Hematopoietic multipotent progenitor cell treated with erythropoietin and hydrocortisone succinate and interleukin-3 and kit ligand, for 4 days (in vitro differentiated cells): ENCODE measurements at places on chromosomes 7 and 10.

GRCh38 chr7:33807779-33808482 lies 97.4 kb upstream of the BMPER start:
- peak; percentile 37 for DNase-seq

- no peak for DNase-seq
Observed at GRCh38 chr7:137446025-137446424, 102.5 kb upstream of the PTN start.

GRCh38 chr10:310976-311639 lies 175.9 kb downstream of the ZMYND11 start:
- DNase-seq, result no peak

DNA sequence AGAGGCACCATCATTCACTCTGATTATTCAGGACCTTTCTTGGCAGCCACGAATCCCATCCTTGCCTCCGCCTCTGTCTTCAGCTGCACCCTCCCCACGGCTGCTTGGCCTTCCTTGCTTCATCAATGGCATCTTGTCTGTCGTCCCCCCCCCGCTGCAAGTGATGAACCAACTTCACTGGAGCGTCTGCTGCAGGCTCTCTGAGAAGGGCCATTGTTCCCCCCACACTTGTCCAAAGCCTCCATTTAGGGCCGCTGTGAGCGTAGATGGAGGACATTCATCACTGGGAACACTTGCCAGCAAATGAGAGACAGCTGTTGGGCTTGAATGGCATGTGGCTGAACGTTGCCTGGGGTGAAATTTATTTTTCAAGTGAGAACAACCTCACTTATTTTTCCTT lies 20.1 kb downstream of the AFAP1L2 start:
- no peak for DNase-seq

DNA sequence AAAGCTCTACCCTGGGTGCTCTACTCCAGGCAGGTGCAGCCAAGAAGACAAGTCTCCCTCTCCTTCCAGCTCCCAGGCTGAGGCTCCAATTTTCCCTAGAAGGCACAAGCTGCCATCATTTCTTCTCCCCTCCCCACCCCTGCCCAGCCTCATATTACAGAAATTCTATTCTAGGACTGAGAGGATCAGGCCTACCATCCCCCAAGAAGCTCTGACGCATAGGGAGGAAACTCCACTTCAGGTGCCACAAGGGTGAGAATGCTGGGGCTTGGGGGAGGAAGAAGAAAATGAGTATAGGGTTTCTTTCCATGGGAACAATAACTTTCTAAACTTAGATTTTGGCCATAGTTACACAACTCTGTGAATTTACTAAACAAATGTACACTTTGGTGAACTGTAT lies 35.3 kb downstream of the FEZF1 start:
- DNase-seq, result no peak

DNA sequence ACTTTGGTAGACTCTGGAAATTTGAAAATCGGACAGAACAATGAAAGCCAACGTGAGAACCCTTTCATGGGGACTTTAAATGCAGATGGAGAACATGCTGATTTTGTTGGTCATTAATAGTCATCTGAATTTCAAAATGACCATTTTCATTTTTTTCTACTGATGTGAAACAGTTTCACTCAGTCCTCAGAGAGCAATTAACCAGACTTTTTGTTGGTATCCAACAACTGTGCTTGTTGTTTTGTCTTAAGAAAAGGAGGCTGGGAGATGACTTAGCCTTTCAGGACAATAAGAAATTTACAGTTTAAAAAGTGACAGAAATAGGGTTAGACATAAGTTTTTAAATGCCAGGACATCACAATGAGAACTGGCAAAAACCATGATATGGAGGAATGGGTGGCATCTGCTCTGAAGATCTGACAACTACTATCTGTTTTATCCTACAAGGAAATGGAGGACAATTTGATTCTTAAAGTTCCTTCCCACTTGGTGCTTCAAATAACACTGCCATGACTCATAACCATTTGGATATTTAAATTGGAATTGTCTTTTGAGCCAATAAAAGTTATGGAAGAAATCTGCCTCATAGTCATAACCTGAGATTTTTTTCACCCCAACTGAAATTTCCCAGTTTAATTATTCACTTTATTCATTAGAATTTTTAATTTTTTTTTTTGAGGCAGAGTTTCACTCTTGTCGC lies 87.2 kb upstream of the HPS1 start:
- DNase-seq, result no peak

GRCh38 chr7:80722616-80723195 lies 84.3 kb downstream of the CD36 start:
- no peak for DNase-seq

- no peak for DNase-seq
Observed at GRCh38 chr7:45114926-45115325, 3.4 kb upstream of the TBRG4 start.

DNA sequence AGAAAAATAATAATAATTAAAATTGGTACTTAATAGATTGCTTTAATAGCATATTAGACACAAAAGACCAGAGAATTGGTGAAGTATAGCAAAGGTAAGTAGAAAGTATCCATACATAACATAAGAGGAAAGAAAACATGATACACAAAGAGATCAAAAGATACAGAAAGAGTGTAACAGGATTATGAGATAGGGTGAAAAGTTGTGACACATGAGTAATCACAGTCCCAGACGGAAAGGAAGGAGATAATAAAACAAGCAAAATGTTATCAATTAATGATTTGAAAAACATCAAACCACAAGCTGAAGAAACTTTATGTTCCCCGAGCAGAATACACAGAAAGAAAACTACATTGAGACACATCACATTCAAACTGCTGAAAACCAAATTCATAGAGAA lies 10.5 kb downstream of the TCAF1 start:
- DNase-seq, result no peak

DNA sequence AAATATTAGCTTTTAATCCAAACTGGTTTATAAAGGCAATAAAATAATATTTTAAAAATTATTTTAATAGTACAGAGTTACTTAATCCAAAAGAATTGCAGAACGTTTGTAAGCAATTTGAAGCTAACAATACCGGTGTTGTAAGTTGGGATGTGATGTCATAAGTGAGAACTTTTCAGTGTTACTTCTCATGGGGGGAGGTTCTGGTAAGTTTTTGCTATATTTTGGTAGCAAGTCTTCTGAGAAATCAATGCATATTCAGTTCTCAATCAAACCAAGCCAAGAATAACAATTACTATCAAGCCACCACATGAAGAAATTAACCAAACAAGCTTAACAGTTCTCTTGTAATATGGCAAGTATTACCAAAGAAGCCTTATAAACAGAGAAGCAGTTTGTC lies 147.1 kb upstream of the ASAH2 start:
- no peak for DNase-seq

DNA sequence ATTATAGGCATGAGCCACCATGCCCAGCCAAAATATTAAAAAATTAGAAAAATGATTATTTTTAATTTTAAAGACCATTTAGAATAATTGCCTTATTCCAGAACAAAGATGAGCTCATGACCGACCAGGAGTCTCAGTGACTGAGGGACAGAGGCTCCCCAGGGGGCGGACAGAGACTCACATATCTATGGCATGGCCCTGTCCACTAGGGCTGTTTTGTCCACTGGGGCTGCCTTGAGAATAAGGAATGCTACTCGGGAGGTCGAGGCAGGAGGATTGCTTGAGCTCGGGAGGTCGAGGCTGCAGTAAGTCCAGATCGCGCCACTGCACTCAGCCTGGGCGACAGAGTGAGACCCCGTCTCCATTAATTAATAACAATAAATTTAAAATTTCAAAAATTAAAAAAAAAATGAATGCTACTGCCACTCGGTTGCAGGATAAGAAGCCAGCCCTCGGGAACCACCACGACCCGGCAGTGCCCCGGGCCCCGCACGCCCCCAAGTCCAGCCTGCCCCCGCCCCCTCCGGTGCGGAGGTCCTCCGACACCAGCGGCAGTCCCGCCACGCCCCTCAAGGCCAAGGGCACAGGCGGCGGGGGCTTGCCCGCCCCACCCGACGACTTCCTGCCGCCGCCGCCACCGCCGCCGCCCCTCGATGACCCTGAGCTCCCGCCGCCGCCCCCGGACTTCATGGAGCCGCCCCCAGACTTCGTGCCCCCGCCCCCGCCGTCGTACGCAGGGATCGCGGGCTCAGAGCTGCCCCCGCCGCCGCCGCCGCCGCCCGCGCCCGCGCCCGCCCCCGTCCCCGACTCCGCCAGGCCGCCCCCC lies 128.6 kb downstream of the APBB1IP start:
- DNase-seq, result no peak

GRCh38 chr7:2814946-2815874 lies 28.9 kb downstream of the GNA12 start:
- peak; percentile 41 for DNase-seq

- DNase-seq, result no peak
Observed at GRCh38 chr10:68665841-68666240, 55.2 kb upstream of the CCAR1 start.

DNA sequence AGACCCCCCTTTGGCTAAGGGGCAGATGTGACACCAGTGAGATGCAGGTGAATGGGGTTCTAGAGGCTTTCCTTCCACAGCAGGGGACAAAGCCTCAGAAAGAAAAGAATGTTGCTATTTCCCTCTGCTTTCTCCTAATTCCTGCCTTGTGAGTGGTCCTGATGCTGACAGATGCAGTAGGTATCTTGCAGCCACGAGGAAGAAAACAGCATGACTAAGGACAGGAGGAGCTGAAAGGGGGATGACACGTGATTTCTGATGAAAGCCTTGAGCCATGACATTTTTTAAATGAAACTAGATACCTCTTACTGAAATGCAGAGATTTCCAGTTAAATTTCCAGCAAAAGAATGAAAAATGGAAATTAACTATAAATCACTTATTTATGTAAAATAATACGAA lies 92.4 kb downstream of the C1GALT1 start:
- DNase-seq, result no peak

DNA sequence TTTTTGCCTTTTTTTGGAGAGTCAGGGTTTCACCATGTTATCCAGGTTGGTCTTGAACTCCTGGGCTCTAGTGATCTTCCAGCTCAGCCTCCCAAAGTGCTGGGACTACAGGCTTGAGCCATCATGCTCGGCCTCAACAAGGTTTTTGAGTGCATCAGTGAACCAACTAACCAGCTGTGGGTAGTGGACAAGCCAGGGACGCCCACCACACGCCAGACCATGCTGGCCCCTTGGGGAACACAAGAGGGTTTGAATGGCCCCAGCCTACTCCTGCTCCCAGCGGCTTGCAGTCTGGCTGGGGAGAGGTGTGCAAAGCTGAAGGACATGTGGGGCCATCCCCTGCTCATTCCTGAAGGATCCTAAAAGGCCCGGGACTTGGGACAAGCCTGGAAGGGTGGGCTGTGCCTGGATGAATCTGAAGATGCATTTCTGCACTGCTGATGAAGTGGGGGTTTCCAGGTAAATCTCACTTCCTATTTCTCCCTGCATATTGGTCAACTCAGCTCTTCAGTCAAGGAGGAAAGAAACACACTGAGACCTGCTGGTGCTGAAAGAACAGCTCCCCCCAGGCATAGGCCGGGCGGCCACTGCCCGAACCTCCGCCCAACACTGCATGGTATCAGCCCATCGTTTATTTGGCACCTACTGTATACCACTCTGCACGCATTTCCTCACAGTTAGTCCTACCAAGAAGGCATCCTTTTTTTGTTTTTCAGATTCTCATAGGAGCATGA lies 6.9 kb downstream of the MMD2 start:
- DNase-seq, result peak; percentile 60

- no peak for DNase-seq
Observed at GRCh38 chr7:6589151-6589828, 531 bp upstream of the INTS15 start.

- no peak for DNase-seq
Observed at GRCh38 chr7:770741-771166, 43.7 kb upstream of the PRKAR1B start.

DNA sequence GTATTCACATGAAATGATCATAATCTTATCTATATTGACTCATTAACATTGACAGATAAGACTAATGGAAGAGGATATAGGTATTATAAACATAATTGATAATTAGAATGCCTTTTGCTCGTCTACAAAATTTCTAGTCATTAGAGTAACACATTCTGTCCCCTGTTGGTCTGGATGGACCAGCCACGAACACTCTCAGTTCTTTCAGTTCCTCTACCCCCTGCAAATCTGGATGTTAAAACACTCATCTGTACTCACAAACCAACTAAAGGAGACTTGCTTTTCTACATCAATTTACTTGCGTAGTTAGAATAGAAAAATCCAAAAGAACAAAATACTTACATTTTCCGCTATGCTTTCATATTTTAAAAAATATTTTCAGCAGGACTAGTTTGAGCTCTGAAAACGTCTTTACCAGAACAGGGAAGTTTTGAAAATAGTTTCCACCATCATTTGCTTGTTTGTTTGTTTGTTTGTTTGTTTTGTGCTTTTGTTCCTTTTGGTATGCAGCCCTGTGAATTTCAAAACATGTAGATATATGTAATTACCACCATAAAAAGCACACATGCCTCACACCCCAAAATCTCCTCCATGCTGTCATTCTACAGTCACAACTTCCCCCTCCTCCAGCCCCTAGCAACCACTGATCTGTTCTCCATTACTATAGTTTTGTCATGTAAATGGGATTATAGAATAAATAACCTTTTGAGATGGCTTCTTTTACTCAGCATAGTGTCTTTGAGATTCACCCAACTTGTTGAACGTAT lies 103.8 kb downstream of the FZD1 start:
- DNase-seq, result no peak

DNA sequence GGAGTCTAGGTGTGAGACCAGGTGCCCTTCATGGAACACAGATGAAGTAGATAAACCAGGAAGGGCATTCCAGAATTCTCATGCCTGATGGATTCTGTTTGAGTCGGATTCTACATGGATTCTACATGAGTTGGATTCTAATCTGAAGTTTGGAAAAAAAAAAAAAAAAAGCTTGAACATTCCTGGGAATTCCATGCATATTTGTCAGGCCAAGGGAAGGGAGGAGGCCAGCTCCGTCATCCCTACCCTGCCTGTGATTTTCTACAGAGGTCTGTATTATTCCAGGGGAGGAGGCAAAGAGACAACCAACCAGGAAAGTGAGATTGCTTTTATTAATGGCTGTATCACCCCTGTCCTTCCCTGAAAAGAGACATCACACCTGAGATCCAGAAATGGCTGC lies 27.8 kb upstream of the EBLN1 start:
- no peak for DNase-seq

DNA sequence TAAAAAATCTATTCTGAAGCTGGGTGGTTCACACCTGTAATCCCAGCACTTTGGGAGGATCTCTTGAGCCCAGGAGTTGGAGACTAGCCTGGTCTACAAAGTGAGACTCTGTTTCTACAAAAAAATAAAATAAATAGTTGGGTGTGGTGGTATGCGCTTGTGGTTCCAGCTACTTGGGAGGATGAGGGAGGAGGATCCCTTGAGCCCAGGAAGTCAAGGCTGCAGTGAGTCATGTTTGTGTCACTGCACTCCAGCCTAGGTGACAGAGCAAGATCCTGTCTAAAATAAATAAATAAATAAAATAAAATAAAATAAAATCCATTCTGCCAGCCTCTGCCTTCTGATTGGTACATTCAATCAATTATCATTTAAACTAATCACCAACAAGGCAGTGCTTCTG lies 17.5 kb downstream of the ZNF33A start:
- DNase-seq, result no peak

- DNase-seq, result no peak
Observed at GRCh38 chr7:98826811-98827231, 43.0 kb downstream of the TMEM130 start.

GRCh38 chr10:132319853-132320653 lies 11.9 kb upstream of the LRRC27 start:
- DNase-seq, result peak; percentile 93

- no peak for DNase-seq
Observed at GRCh38 chr7:155387066-155387620, 70.8 kb upstream of the EN2 start.

- DNase-seq, result no peak
Observed at GRCh38 chr10:33402220-33403073, 68.0 kb upstream of the NRP1 start.

- no peak for DNase-seq
Observed at GRCh38 chr10:36114913-36115312, 472.8 kb upstream of the FZD8 start.

GRCh38 chr7:3206101-3206500 lies 95.0 kb upstream of the SDK1 start:
- no peak for DNase-seq
